CD4-positive, alpha-beta T cell treated with Interleukin-6 at 100 ng/mL for 8 hours (primary cell): ENCODE measurements at places on chromosomes 1 and 21.

GRCh38 chr1:152061952-152062351 is 25.1 kb upstream of the S100A11 start:
- DNase-seq = no peak

- DNase-seq = no peak
Observed at GRCh38 chr1:25106352-25106751, 126.0 kb downstream of the SYF2 start.

GRCh38 chr1:154241703-154242351 is 21.1 kb downstream of the UBAP2L start:
- no peak for DNase-seq

DNA sequence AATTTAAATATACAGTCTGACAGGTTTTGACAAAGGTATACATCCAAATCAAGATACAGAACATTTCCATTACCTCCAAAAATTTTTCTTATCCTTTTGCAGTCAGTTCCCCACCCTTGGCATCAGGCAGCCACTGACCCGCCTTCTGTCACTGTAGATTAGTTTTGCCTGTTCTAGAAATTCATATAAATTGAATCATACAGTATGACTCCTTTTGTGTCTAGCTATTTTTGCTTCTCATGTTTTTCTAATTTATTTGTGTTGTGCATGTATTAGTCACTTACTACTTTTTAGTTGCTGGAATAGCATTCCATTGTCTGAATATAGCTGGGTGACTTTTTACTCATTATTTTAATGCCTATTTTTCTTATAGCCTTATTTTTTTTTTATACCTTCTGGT is 3.8 kb downstream of the UTP25 start:
- no peak for DNase-seq
